ENCODE measurements at places on chromosomes 4 and X.

GRCh38 chr4:122775987-122776836, 43.7 kb downstream of the BBS12 start:
- DNase-seq = no peak

DNA sequence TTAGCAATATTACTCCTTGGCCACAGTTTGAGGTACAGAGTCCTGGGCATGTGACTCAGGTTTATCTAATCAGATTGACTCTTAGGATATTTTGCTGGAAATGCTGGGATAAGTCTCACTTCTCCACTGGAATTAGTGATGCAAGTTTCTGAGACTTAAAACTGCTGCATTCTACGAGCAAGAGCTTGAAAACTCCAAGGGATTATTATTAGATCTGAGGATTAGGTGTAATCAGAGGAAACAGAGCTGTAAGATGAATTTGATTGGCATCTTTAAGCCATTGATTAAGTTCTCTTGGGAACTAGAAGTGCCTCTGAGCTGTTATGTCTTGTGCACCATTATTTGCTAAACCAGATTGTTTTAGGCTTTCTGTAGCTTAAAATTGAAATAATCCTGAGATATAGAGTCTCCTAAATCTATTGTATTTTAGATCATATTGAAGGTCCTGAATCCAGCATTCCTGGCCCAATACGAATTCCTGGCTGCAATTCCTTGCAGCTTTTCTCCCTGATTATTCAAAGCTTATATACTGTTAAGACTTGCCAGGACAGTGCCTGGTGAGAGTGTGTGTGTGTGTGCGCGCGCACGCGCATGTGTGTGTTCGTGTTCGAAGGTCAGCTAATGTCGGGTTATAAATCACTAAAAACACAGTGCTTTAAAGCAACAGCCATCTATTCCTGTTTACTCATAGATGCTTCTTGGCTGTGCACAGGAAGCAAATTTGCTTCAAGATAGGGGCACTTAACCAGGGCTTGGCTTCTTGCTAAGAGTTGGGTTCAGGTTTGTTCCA, 735.1 kb downstream of the STIM2 start:
- DNase-seq = no peak

DNA sequence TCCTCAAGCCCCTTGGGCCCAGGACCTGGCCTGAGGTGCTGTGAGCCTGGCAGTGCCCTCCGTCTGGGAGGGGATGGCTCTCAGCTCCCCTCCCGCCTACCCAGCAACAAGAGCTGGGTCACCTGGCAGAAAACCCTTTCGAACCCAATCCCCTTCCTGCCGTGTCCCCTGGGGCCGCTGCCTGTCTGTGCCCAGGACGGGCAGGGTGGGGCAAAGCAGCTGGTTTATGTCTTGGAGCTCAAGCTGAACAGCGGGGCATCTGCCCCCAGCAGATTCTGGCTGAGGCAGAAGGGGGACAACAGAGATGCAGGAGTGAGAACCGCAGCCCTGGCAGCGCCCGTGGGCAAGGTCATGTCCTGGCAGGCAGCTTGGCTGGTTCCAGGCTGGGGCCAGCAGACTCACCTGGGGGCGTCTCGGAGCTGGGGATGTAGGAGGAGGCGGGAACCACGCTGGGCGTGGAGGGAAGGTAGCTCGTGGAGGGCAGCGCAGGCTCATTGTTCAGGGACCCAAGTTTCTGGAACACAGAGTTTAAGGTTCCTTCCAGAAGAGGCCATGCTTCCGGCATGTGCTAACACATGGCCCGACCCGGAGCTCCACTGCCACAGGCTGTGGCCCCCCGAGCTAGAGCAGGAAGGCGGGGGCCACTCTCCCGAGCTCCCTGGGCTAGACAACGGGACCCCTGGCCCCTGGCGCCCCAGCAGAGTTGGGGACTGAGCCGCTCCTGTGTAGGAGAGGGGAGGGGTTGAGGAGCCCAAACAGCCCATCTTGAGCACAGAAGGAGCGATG, 24.2 kb downstream of the NELFA start:
- no peak for DNase-seq

- no peak for DNase-seq
These were observed 61.0 kb downstream of the REELD1 start for GRCh38 chr4:146275370-146275769.

- DNase-seq = no peak
These were observed 31.3 kb upstream of the FGF16 start for GRCh38 chrX:77415882-77416281.
